ENCODE measurements at places on chromosomes 3 and 15.

DNA sequence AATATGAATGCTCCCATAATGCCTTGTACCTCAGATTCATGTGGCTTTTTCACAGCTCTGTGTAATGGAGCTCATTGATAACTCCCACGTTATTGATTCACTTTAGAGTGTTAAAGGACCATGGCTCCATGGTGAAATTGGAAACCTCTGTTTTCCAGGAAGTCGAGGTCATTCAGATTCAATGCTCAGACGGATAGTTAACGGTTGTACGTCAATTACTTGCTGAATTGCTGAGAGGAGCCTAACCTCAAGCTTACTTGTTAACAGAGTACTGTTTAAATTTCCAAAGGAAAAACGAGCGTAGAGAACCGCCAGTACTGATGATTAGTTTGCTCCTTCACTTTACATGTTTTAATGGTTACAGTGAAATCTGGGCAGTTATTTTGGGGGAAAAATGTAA, 11.1 kb downstream of the ABHD17C start:
- DNase-seq = no peak

DNA sequence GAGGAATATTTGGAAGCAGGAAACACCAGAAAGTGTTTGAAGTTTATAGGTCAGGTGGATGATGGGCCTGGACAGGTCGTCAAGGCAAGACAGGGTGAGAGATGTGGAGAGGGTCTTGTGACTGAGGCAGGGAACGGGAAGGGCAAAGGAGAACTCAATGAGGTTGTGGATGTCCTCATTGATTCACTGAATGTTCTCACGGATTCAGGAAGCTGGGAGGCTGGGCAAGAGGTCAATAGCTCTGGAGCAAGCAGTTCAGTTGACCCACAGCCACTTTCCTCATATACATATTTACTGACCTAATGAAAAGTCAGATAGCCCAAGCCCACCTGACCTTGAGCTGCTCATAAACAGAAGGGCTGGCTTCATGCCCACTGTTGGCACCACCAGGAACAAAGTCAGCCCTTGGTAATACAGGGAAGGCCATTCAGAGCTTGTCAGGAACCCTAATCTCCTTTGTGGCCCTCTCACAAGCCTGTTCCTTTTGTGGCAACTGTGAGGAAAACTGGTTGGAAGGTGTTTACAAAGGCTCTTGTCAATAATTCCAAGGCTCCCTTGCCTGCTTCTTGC, 31.6 kb downstream of the ARRDC4 start:
- DNase-seq = no peak

DNA sequence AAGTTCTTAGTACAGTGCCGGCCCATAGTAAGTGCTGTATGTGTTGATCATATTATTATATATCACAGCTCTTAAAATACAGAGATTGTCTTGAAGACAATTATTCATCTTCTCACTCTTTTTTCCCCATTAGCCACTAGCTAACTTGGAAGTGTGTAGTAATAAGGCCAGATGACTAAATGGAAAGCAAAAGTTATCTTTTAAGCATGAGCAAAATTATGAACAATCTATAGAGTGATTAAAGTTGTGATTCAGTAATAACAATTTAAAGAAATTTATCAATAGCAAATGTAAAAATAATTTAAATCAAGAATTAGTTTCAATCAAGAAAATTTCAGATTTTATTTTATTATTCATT, 630.9 kb upstream of the TBL1XR1 start:
- no peak for DNase-seq

DNA sequence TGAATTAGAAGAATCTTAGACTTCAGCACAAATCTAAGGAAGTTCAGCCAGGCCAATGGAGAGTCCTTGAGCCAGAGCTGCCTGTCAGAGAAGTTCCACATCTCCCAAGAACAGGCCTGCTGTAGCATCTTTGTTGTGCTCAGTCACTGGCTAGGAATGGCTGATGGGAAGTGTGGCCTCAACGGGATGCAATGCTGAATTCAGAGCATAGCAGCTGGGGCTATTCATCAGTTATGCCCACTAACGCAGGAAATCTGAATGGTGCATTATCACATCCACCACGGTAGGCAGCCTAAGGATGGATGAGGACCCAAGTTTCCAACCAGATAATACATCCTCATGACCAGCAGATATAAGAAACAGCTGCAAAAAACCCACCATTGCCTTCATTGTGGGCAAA, 3.2 kb upstream of the EIF1B start:
- DNase-seq = no peak

- DNase-seq = no peak
Observed at GRCh38 chr3:140135461-140135860, 200.5 kb downstream of the CLSTN2 start.

- no peak for DNase-seq
Observed at GRCh38 chr3:170610321-170610884, 24.5 kb upstream of the SLC7A14 start.

DNA sequence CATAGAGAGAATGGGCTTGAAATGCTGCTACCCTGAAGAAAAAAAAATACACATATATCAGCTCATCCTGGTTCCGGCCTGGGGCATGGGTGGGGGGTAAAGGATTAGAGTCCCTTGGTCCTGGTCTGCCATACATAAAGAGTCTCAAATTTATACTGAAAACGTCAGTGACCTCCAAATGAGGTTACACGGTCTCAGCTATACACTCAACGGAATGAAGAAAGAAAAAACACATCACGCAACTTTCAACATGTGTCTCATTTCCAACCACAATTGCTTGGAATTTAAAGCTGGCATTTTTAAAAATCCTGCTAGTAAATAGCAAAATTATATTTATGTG, 612.8 kb downstream of the MCTP2 start:
- DNase-seq = no peak

GRCh38 chr15:75200765-75201615, 692 bp upstream of the C15orf39 start:
- no peak for DNase-seq

DNA sequence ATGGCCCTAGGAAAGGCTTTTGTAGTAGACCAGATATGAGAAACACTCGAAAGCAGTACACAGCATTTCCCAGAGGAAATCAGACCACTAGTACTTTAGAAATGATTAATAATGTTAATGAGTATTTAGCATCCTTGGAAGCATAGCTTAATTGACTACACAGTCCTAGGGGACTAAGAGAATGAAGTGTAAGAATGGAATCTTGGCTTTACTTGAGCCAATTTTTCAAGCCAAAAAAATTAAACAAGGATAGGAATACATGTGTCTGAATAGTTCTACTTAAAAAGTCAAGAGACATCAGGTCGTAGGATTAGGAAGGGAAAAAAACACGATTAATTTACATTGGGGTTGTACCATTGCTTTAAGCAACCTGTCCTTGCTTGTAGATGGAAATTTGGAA, 38.2 kb downstream of the DPPA2 start:
- DNase-seq = no peak

GRCh38 chr3:69948246-69948862, 51.2 kb upstream of the SAMMSON start:
- DNase-seq = no peak

GRCh38 chr3:58215317-58216025, 4.7 kb upstream of the DNASE1L3 start:
- no peak for DNase-seq

DNA sequence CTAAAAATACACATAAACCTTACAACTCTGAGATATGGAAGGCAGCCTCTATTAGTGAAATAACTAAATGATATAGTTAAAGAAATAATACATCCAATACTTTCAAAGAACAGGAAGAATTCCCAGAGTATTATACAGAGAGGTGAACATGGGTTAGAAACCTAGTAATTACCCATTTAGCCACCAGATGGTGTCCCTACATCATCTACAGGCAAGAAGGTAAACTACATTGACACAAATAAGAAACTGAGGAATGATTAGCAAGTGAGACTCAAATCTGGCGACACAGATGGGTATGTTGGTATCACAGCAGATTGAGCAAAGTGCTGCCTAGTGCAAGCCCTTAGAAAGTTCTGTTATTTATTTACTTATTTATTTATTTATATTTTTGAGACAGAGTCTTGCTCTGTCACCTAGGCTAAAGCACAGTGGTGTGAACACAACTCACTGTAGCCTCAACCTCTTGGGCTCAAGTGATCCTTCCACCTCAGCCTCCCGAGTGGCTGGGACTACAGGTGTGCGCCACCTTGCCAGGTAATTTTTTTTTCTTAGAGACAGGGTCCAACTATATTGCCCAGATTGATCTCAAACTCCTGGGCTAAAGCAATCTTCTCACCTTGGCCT, 28.2 kb downstream of the NEK4 start:
- no peak for DNase-seq

DNA sequence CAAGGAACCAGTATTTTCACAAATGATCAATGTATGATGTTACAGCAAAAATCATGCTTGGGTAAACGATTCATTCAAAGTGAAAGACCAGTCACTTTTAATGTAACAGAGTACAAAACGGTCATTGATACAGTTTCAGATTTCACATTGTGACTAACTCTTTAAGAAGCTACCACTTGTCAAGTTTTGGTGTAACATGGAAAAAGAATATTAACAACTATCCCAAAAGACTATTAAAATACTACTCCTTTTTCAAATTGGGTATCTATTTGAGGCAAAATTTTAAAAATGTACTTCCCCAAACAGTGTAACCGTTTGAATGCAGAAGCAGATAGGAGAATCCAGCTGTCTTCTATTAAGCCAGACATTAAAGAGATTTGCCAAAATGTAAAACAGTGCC, 31.7 kb downstream of the AKAP13 start:
- DNase-seq = no peak

DNA sequence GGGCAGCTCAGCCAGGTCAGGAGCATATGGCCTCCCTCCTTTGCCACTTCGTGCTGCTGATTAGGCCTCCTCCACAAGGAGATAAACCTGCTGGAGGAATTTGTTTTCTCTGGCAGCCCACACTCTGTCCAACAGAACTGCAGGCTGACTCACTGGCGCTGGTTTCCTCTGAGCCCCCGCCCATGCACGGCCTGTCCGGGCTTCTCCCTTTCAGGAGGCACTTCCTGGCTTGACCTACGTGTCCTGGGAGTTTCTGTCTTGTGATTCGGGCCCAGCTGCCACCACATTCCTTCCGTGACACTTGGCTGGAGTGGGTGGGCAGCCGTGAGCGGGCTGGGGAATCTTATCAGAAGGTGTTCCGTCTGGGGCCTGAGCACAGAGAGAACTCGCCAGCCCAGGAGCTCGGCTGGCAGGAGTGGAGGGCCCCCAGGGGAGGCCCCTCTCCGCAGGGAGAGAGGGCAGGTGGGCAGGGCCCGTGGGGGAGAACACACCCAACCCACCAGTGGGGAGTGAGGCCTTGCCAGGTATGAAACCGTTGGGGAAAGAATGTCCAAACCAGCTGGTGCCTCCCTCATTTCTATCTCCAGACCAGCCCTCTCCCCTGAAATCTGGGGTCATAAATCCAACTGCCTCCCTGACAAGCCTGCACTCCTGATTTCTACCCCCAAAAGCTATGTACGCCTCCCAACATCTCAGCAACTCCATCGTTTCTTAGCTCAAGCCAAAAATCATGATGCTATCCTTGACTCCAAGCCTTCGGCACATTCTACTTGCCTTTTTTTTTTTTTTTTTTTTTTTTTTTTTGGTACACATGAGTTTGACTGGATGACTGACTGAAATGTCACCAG, 110.6 kb upstream of the MEF2A start:
- DNase-seq = no peak

DNA sequence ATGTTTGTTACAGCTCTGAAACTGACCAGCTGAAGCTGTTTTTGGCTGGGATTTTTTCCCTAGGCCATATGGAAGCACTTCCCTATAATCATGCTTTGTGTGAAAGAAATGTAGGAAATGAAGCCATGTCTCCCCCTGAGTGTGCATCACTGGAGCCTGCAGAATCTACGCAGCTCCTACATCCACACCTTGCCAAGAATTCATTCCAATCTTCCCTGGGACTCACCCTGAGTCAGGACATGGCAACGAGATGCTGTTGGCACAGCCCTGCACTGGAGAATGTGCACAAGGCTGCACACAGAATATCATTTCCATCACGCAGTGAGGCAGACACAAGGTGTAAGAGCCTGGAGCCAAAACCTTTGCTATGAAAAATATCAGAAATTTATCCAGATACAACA, 189.5 kb downstream of the ADAMTSL3 start:
- no peak for DNase-seq

DNA sequence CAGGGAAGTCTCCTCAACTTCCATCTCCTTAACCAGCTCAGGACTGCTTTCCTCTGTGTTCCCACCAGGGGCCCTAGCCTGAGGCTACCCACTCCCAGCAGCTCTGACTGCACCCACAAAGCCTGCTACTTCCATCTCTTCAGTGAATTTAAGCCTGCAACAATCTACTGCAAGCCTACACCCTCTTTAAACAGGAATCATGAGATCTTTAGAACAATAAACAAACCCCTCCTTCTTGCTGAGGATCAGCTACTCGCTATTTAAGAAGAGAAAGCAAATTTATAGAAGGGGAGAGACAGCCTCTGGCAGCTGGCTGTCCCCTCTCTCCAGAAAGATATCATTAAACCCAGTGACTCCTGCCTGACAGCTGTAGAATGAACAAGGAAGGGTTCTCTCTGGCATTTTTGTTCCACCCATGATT, 51.9 kb downstream of the ARHGAP31 start:
- DNase-seq = no peak

DNA sequence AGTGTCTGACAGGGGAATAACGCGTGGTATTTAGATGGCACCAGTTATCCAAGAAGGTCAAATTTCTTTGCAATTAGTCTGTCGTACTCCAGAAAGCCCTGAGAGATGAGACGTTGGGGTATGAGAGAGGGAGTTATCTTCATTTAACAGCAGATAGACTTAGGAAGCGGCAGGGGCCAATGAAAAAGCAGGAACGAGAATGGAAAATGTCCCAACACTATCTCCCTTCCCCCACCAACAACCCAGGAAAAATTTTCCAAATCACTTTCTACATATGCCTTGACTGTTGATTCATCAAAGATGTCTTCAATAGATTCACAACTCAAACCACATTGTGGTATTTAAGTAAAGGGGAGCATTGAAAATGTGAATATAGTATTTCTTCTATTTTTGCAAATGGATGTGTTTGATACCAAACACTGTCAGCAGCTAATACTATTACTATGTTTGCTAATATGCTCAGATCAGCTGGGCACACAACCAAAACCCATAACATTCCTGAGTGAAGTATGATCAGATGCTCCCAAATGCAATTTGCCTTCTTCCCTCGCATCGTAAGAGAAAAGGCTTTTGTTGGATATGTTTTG, 13.3 kb upstream of the GREM1 start:
- DNase-seq = no peak

- no peak for DNase-seq
Observed at GRCh38 chr3:74590620-74591262, 23.7 kb downstream of the CNTN3 start.

DNA sequence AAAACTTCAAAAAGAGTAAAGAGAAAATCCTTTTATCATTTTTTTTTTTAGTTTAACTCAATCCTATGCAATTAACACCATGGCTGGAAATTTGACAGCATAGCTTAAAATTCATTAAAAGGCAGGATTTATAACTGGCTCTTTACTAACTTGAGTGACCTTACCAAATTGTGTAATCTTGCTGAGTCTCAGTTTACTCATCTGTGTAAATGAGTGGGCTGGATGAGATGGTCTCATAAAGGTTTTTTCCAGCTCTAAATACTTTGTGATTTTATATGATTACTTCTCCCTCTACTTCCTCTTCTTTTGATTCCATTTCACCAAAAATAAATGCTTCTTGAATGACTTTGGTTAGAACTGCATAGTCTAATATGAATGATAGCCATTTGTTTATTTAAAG, 234.9 kb upstream of the SATB1 start:
- DNase-seq = no peak

- no peak for DNase-seq
Observed at GRCh38 chr15:99249270-99249841, at the start of gene TTC23. TSS of gene TTC23 (minus strand) at chr15:99249581. CDS start at chr15:99228712, 20,869 bp downstream.
